Osteoblast (primary cell): ENCODE measurements at places on chromosomes 13 and 19. TPM values are rescaled to one million over a fixed set of nuclear protein-coding genes. Genes with fewer than 3 reads are reported as not detected.

DNA sequence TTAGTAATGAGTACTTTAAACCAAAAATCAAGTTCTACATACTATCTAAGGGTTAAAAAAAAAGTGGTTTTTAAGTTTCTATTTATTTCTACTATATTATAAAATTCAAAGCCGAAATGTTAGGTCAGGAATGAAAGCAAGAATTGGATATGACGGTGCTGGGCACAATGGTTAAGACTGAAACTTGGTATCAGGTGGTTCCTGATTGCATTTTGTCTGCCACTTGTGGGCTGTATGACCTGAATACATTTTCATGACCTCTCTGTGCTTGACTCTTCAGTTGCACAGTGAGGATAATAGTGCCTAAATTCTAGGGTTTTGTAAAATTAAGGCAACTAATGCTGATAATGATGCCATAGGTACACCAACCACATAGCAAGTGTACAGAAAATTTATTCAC is 22.3 kb upstream of the ZNF675 start:
- no peak for DNase-seq

DNA sequence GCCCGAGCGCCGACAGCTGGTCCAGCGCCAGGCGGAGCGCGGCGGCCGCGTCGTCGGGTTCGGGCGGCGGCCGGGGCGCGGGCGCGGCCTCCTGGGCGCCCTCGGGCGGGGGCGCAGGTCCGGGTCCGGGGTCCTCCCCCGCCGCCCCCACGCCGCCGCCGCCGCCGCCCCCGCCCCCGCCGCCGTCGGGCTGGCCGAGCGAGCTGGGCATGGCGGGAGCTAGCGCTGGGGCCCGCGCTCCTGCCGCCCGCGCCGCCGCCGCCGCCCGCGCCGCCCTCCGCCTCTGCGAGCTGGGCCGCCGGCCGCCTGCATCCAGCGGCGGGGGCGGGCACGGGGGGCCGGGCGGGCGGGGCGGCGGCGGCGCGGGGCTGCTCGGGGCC is 287 bp downstream of the MEX3D start:
- no peak for DNase-seq

GRCh38 chr19:53076984-53077383 is 26.2 kb downstream of the ZNF160 start:
- DNase-seq, result peak; percentile 73

DNA sequence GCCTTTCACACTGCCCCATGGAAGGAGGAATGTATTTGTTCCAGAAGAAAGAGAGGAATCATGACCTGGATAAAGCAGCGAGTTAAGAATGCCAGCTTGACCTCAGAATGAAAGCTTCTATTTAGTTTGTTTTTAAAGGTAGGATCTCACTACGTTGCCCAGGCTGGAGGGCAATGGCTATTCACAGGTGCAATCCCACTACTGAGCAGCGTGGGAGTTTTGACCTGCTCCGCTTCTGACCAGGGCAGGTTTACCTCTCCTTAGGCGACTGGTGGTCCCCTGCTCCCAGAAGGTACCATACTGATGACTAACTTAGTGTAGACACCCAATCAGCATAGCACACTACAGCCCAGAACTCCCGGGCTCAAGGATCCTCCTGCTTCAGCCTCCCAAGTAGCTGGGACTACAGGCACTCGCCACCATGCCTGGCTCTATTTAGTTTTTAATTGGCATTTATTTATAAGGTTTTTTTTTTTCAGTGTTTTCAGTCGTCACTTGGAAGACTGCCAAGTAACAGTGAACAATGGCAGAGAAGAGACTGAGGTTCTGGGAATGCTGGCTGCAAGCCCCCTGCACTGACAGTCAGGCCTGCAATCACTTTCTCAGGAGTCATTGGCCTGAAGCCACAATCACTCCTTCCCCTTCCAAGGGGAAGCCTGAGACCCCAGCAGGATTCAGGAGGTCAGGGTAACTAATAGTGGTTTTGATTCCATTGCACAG is 73.1 kb downstream of the EPS15L1 start:
- DNase-seq, result no peak

DNA sequence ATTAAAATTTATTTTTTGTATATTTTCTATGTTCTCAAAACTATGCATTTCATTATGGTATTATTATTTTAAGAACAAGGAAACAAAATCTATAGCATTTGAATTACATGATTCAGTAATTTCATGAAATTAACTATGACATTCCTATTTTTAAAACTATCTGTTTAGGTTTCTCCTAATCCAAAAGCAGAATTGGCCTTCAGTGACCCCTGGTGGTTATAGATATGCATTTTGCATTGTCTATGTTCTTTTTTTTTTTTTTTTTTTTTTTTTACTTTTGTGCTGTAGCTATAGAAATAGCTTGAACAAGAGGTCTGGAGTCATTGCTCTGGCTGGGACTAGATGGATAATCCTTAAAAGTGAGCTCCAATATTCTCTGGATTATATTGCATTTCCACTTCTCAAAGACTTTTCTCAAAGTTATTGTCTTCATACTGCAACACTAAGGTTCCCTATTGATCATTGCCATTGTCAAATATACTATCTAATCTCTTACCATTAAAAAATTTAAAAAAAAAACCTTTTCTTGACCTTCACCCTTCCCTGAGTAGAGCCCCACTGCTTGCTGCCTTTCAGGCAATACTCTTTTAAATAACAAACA is 15.9 kb upstream of the DNAJC3 start:
- no peak for DNase-seq

DNA sequence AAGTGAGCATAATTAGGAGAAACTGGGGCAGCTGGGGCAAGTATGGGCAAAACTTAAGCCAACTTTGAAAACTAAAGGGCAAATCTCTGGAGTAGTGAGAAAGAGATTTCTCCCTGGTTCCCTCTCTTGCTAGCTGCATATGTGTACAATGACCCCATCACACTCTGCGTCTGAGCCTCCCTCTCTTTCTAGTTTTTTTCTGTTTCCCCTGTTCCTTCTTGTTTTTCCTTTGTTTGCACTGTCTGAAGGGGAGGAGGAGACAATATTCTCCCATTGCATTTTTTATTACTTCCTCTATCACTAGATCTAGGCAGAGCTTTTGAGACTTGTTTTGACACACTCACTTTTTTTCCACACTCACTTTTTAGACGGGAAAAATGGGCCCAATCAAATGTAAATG is 11.2 kb upstream of the CLDN10 start:
- no peak for DNase-seq

DNA sequence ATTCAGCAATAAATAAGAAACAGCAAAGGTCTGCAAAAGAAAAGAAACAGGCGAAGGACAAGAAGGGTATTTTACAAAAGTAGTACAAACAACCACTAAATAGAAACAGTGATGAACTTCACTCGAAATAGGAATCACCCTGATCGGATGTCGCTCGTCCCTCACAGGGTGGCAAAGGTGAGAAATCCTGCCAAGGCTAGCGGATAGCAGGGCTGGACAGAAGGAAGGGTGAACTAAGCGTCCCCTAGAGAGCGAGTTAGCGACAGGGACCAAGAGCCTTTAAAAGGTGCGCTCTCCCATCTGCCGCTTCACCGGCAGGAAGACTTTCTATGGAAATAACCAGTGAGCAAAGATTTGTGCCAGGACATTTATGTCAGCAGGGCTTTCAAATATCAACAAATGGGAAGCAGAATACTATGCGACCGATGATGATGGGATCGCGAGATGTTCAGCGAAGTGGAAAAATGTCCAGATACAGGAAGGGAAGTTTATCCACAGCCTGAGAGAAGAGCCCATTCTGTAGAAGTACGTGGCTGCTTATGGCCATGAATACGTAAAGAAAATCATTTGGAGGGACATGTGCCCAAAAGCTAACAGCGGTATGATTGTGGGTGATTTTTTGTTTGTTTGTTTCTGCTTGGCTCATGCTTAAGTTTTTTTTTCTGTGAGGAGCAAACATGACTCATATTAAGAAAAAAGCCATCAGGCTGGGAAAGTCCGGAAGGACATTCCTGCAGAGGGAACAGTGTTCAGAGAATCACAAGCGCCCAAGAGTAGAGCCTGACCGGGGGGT is 18.9 kb downstream of the ELAVL1 start:
- DNase-seq, result peak; percentile 92

DNA sequence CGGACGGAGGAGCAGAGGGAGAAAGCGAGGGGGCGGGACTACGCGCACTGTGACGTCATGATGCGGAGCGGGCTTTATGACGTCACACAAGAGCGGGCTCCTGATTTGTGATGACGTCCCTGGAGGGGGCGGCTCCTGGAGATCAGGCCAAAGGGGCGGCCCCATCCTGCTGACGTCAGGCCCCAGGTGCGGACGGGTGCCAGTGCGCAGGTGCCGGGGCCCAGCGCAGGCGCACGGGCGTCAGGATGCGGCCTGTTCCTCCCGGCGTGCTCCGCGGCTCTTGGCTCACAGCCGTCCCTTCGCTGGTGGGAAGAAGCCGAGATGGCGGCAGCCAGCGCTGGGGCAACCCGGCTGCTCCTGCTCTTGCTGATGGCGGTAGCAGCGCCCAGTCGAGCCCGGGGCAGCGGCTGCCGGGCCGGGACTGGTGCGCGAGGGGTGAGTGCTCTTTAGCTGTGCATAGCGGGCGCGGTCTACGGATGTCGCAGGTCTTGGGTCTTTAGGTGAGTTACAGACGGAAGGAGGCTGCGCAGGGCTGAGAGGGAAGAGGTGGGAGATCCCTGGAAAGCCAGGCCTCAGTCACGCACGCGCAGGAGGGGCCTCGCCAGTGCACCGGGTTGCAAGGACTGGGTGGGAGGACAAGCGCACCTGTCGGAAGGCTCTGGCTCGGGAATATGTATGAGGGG is at the start of the genes EMC10 and GARIN5A:
Gene EMC10 (plus strand): TSS at position 284 of the 683 bp plus-strand sequence. CDS start 38 bp downstream, at position 322.
Gene GARIN5A (minus strand): TSS at position 625 of the 683 bp plus-strand sequence. CDS start 460 bp downstream, at position 165.
- peak; percentile 100 for DNase-seq

DNA sequence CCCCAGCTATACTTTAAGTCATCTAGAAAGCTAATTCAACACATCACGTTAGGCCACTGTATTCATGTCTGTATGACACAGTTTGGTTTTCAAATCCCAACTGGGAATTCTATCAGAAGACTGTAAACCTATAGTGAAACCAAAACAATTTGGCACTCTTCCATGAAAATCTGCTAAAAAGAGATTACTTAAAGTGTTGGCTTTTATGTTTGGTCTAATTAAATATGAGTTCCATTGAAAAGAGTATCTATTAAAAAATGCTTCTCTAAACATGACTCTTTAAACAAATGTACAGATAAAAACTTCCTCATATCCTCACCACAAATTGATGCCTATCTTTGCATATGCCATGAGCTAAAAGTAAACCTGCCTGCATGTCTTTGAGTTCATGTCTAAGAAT is 25.4 kb downstream of the PCDH9 start:
- no peak for DNase-seq

- DNase-seq, result no peak
Measured at GRCh38 chr13:95122063-95122462, 179.2 kb downstream of the ABCC4 start.

DNA sequence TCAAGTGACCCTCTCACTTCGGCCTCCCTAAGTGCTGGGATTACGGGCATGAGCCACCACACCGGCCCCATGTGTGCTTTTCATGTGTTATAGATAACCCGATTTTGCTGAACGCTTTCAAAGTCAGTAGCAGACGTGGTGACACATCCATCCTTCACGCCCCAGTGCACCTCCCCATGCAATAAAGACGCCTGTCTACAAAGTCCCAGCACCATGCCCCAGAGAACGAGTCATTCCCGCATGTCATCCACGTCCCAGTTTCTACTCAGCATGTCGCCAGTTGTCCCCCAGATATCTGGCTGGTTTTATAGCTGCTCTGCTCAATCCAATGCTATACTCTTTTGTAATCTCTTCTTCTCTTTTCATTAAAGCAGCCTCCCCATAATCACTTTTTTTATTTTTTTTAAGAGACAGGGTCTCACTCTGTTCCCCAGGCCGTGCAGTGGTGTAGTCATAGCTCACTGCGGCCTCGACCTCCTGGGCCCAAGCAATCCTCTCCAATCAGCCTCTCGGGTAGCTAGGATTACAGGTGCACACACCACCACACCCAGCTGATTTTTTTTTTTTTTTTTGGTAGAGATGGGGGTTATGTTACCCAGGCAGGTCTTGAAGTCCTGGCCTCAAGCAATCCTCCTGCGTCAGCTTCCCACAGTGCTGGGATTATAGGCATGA is 42.5 kb downstream of the DNM2 start:
- no peak for DNase-seq

DNA sequence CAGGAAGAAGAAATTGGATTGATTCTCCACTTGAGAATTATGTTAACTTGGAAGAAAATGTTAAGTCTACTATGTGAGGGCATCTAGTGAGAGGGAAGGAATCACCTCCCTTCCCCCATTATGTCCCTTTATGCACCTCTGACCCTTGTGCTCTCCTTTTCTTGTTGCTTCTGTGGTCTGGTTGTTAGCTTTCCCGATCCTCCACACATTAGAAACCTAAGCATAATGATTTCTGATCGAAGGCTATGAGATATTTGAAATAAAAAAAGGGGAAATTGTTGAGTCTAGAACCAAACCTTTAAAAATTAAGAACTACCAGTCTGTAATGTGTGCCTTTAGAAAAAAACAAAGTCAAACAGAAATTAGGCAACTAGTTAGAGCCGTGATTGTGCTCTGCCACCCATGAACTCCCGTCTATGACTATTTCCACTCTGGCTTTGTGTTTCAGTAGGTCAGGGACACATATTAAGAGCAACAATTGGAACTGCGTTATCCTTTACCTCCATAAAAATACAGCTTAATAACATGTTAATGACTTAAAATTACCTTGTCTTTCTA is 463 bp upstream of the GPC6 start:
- peak; percentile 8 for DNase-seq

DNA sequence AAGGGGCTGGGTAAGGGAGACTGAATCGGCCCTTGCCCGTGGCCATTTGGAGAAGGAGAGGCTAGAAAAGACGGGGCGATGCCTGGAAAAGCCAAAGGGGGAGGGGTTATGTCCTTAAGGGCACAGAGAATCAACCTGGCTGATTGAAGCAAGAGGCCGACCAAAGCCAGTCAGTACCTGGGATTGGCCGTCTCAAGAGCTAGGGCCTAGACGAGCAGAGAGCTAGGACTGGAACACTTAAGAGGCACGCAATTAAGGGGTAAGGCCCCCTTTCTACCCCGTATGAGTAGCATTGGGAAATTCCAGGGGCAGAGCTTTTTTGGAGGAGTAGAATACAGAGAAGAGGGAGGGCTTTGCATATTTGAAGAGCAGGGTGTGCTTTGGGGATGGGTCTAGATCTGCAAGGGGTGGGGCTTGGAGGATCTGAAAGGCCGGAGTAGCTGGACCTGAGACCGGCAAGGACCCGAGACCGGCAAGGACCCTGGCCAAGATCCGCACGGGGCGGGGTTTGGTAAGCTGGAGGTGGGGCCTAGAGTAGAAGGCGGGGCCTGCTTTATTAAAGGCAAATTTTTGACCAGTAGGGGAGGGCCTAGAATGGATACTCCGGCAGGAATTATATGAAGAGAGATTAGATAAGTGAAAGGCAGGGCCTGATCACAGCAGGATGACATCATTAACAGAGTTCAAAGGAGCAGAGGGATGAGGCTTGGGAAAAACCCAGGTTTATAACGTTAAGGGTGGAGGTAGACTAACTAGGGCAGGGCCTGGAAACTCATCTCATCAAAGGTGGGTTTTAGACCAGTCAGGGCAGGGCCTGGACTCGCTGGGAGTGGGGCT is 10.7 kb upstream of the CACNG6 start:
- peak; percentile 86 for DNase-seq

GRCh38 chr19:13899393-13899792 is 6.5 kb downstream of the BRME1 start:
- DNase-seq, result no peak

GRCh38 chr13:43111559-43112400 is 88.4 kb downstream of the DNAJC15 start:
- no peak for DNase-seq

- DNase-seq, result peak; percentile 17
Measured at GRCh38 chr19:52140032-52140710, 433 bp upstream of the ZNF616 start.

The RFPL4A gene
- total RNA-seq, result not detected in 2 replicates

The FOXO1 gene
- 7.4 and 7.6 TPM in 2 replicates for total RNA-seq

The GPC6 gene
- total RNA-seq, result 77.8 and 98.1 TPM in 2 replicates

The ATP12A gene
- under 0.01 TPM in 1 of 2 replicates, not detected in the other for total RNA-seq

The TMIGD2 gene
- not detected in 2 replicates for total RNA-seq
